Fibroblast of skin of back (primary cell): ENCODE measurements at places on chromosomes 16 and 17.

DNA sequence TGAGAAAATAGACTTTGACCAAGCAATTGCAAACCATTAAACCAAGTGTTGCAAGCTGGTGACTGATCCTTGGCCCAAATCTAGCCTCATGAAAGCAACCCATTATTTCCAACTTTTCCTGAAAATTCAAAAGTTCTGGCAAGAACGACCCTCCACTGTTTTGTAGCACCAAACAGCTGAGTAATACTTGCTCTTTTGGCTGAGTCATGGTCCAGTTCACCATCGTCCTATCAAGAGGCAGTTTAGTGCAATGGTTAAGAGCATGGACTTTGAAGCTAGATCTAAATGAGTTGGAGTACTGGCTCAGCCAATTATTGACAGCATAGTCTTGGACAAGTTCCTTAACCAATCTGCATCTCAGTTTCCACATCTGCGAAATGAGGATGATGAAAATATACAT is 31.3 kb downstream of the SCNN1G start:
- DNase-seq, result no peak

- peak; percentile 96 for DNase-seq
Observed at GRCh38 chr17:78315355-78316114, 44.3 kb downstream of the SOCS3 start.

DNA sequence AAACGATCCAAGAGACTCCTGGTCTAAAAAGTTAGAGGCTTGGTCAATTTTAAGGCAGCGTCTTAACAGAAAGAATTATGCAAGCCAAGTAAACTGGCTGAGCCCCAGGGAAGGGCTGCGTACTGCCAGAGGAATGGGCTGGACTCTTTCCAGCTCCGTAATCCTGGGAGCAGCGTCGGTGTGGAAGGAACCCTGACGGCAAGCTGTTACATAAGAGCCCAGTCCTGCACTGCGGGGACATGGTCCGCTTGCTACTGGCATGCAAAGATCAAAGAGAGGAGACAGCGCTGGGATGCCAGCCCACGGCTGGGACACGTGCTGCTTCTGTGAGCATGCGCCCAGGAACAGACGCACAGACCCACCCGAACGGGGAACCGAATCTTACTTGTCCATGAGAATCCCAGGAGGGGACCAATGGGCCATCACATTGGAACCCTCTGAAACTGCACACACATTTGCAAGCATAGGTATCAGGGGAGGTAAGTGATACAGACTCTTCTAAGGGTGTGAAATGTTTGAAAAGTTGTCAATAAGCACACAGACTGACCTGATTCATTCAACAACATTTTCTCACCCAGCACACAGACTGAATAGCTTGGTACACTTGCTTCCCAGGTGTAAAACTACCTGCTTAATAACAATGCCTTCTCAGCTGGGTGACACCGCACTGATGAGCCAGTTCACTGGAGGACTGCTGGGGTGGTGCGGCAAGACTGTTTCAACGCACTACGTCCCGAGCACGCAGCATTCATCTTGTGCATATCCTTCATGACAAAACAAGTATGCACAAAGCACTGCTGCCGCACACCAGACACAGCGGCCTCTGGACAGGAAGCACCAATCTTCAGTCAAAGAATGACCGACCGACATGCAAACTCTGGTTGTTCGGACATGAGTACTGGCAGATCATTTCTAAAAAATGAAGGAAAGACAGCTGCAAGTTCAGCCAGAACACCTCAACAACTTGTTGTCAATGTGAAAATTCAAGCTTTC is 94.9 kb downstream of the ANKRD11 start:
- peak; percentile 94 for DNase-seq

- no peak for DNase-seq
Observed at GRCh38 chr17:78956254-78956653, 23.5 kb downstream of the LGALS3BP start.
